ENCODE measurements at places on chromosomes 13 and 19.

- DNase-seq: no peak
Observed at GRCh38 chr13:110263888-110264287, 43.1 kb downstream of the COL4A1 start.

- no peak for DNase-seq
Observed at GRCh38 chr19:15813916-15814315, 1.5 kb downstream of the OR10H1 start.

DNA sequence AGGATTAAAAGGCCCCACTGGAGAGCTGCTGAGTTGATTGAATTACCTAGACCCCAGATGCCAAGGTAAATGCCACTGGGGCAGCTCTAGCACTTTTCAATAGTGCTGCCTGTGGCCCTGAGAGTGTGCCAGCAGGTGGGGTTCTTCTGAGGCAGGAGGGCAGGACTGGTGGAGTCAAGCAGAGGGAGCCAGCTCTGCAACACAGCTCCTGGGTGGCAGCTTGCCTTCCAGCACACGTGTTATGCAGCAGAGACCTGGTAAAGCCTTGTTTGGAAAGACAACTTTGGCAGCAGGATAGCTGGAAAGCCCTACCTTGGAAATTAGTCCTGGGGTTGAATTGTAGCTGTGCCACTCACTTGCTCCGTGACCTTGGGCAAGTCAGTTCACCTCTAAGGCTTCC lies 306.6 kb downstream of the ATP8A2 start:
- no peak for DNase-seq

DNA sequence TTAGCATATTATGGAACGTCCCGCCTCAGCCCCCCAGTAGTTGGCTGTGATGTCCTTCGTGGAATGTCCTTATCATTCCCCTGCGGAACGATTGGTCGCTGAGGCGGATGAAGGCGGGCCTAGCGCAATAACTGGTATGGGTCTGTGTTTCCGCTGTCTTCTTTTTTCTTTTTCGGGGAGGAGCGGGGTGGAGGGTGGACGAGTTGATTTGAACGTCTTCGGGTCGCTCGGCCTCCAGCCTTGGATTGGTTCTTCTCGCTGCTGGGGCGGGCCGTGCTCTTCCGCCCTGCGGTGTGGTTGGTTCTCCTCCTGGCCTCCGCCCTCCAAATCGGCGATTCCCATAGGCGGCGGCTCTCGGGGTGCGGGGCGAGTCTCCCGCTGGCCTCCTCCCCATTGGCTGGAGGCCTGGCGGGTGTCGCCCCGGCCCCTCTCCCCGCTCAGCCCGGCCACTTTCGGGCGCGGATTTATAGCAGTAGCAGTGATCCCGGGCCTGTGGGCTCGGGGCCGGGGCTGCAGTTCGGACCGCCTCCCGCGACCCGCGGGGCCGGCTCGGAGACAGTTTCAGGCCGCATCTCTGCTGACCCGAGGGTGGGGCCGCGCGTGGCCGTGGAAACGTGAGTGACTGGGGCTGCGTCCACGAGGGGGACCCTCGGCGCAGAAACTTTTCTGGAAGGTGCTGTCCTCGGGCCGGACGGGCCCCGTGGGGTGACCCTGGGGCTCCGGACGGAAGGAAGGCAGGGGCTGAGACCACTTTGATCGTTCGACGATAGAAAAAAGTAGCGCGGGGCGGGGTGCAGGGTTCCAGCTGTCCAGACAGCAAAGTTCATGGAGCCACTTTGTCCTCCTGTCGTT lies 2.1 kb downstream of the ING1 start:
- peak; percentile 99 for DNase-seq

DNA sequence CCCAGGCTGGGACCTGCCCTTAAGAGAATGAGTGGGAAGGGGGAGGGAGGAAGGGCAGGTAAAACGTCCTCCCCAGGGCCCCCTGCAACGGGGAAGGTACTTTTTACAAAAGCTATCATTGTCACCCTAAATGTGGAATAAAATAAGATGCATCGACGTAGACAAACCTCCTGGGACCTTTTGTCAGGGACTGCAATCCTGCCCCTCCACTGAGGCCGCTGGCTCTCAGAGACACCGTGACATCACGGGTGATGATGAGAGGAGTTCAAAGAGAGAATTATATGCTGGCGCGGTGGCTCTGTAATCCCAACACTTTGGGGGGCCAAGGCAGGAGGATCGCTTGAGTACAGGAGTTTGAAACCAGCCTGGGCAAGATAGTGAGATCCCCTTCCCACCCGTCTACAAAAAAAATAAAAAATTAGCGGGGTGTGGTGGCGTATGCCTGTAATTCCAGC lies 1.8 kb upstream of the MYBPC2 start:
- peak; percentile 67 for DNase-seq

- DNase-seq: no peak
Observed at GRCh38 chr13:45441633-45442032, 23.1 kb upstream of the COG3 start.

GRCh38 chr13:111210091-111210490 lies 95.0 kb downstream of the ARHGEF7 start:
- DNase-seq: no peak
